ENCODE measurements at places on chromosomes 4 and X.

GRCh38 chr4:95507147-95507546 is 41.6 kb downstream of the UNC5C start:
- DNase-seq = peak; percentile 7

- DNase-seq = no peak
Measured at GRCh38 chrX:151393514-151393913, 3.5 kb upstream of the VMA21 start.

DNA sequence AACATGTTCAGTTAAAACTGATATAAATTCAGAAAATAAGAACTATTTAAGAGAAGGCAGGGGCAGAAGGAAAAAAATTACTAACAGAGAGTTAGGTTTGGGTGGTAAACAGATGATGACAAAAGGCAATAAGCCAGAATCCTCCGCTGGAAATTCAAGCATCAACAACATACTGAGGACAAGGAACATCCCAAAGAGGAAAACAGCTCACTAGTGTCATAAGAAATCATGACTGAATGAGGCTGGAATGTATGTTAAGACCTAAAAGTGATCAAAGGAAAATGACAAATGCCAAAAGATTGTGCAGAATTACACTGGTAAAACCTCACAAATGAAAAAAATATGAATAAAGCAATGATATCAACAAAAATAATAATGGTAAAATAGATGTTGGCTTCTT is 88.4 kb downstream of the WDFY3 start:
- peak; percentile 91 for DNase-seq

DNA sequence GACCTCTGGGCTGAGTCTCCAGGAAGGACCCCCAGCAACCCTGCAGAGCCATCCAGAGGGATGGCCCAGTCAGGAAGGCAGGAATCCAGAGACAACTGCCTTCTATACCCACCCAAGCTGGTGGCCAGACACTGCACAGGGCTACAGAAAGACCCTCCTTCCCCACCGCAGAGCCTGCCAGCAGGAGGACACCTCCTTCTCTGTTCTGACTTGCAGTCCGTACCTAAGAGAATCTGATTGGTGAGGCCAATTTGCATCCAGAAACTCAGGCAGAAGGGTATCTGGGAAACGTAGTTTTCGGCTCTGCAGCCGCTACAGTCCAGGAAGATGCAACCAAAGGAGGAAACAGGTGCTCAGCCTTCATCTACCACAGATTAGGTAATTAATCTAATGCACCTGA is 155.4 kb upstream of the FRG1 start:
- no peak for DNase-seq

- no peak for DNase-seq
Measured at GRCh38 chr4:138110815-138111214, 131.3 kb downstream of the SLC7A11 start.

DNA sequence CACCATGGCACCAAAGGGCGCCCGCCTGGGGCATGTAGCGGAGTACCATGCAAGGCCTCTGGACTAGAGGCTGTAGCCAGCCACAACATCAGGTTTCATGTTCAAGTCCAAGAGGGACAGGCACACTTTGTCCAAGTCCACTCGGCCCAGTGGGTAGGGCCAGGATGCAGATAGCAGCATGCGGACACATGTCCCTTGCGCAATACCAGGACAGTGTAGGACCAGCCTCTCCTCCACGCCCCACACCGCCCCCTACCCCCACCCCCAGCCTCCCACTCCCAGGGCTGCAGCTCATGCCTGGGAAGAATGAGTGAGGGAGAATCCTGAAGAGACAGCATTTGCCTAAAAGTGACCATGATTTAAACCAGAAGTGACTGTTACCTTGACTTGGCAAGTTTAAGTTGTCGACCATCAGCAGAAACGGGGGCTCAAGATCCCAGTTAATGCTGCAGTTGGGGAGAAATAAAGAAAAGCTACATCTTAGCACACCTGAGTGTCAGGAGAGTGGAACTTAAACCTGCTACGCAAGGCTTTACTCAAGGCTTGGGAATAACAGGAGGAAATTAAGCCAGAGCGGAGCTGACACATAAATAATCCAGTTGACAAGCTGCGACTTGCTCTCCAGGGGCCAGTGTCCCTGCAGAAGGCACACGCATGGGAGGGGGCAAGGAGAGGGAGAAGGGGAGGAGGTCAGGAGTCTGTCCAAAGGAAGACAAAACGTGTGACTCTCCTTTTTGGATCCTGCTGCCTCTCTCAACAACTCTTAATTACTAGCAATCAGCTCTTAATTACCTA is 221.7 kb downstream of the BCOR start:
- DNase-seq = no peak

- peak; percentile 23 for DNase-seq
Measured at GRCh38 chr4:52037689-52038102, 403 bp downstream of the SGCB start.

DNA sequence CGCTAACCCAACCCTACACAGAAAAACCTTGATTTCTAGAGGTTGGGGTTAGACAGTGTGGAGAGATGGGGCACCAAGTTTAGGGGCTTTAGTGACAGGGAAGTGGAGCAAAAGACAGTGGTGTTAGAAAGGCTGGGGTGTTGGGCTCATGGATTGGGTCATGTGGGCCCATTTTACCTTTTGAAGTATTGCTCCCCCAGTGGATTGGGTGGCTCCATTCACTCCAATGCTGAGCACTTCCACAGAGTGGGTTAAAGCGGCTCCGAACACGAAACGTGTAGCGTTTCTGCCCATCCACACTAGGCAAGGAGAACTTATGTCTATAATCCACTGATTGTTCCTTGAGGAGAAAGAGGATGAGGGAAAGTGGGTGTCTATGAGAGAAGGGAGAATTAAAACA is 2.3 kb downstream of the IL2RG start:
- DNase-seq = no peak

DNA sequence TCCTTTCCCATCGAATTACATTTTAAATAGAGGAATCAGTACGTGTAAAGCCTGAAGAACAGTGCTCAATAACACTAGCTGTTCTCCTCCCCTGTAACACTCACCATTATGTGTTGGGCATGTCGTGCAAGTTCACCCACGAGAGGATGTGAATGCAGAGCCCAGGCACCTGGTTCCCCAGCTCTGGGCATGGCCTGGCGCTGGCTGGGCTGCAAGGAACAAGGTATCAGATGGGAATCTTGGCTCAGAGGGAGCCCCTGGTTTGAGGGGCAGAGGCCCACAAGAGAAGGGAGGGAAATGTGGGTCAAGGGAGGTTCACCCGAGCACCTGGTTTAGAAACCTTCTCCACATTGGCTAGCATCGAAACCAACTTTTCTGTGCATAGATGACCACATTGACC is 41.7 kb upstream of the MTM1 start:
- no peak for DNase-seq

DNA sequence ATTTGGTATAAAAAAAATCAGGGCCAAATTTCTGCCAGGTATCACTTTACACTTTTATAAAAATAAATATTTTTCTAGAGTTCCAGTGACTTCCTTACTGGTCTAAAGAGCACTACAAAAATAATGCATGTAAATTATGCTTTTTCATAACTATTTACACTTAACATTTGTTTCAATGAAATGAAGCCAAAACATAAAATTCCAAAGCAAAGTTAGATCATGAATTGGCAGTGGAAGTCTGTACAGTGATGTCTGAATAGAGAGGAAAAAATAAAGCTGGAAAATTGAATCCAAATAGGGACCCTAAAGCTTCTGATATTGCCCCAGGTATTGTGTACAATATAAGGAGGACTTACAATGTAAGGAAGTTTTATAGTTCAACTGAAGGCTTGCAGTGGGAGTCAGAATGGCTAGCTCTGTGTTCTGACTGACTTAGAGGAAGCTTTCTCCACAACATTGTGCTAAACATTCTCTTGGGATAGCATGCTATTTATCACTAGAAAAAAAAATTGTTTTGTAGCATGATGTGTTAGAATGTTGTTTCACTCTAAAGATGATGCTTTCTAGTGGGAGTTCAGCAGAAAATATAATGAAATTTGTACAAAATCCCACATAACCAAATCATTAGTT is 288.2 kb upstream of the UGT8 start:
- no peak for DNase-seq

- DNase-seq = no peak
Measured at GRCh38 chrX:112677167-112677566, 2.6 kb downstream of the LHFPL1 start.

DNA sequence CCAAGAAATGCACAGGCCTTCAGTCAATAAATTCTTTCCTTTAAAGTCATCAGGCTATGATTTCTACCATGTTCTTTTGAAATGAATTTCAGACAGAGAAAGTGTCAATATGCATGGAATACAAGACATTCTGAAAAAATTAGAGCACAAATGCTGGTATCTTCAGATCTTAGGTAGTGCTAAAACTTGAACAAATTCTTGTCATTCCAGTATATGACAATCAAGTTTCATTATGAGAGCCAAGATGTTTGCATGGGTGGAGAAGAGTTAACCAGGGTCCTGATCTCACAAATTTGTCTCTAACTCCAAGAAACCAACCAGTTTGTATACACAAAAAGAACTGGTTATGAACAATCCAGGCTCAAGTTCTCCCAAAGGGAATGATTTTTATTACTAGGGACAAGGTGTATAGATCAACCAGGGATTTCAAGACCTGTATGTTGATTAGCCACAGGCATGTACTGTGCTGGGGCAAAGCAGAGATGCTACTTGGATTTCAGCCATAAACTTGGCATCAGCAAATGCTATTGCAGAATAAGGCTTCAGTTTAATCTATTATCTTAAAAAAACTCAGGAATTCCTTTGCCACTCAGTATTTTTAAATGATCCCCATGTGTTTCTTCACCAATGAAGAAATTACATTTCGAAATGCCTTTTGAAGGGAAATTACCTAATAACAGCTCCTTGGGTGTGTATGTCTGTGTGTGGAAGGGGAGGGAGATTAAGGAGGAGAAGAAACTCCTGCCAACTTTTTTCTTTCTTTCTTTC is 69.7 kb downstream of the FANCB start:
- peak; percentile 47 for DNase-seq

- DNase-seq = no peak
Measured at GRCh38 chrX:48938721-48939425, 18.5 kb downstream of the OTUD5 start.

DNA sequence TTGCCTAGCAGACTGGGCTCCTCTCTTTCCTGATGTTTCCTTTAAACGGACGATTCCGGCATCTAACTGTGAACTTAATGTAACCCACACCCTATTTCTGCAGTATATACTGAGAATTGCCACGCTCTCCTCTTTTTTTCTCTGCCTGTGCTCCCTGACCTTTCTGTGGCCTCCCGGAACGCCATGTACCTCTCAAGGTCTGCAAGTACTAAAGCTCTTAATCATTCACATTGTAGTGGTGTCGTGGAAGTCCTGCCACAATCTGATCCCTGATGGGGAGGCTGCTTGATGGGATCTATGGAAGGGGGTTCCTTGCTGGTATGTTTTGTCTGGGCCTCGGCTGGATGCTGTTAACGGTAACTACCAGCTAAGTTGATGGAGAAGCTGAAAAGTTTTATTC is 302.9 kb upstream of the EPHA5 start:
- no peak for DNase-seq

GRCh38 chr4:20724915-20725314 is 24.7 kb downstream of the PACRGL start:
- no peak for DNase-seq
